Activated naive CD8-positive, alpha-beta T cell treated with anti-CD3 and anti-CD28 coated beads, Interleukin-2, amount 10 ng/mL, durations not matched to agents 7 days and 5 days (primary cell): ENCODE measurements at places on chromosomes 11 and 22. TPM values are rescaled to one million over a fixed set of nuclear protein-coding genes. Genes with fewer than 3 reads are reported as not detected.

DNA sequence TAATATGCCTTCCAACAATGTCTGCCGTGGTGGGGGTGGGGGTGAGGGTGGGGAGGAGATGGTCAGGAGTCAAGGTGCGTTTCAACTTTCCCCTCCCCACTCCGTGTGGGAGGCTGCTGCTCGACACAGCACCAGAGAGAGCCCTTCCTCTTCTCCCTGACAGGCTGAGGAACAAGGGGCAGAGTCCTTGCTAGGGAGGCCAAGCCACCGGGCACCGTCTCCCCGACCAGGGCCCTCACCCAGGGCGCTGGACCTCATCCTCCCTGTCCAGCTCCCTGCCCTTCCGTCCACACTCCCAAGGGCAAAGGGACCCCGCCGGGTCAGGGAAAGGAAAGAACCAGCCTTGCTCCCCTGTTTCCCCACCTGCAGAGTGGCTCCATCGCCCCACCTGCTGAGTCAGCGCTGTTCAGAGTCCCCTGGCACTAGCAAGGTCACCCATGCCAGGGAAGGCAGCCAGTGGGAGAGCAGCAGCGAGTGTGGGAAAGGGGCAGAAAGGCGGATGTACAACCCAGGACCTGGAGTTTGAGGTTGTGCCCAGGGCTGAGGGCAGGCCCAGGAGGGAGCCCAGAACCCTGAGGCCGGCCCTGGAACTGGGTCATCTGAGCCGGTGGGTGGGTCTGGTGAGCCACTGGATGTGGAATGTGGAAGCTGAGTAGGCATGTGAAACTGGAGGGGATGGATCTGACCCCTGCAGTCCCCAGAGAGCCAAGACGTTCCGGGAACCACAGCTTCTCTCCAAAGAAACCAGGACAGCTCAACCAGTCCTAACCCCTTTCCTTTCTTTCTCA is 47.2 kb downstream of the BUD13 start:
- H3K27me3 ChIP-seq: no peaks in the 10 kb centered on the region
- no peaks in the 10 kb centered on the region for H3K4me1 ChIP-seq
- no peak overlapping the region for H3K4me3 ChIP-seq
- H3K36me3 ChIP-seq: no peaks in the 10 kb centered on the region

- no peak for DNase-seq
- no peak overlapping the region for H3K4me3 ChIP-seq
- H3K27me3 ChIP-seq: no peaks in the 10 kb centered on the region
- no peak overlapping the region for H3K27ac ChIP-seq
- H3K4me1 ChIP-seq: no peaks in the 10 kb centered on the region
Observed at GRCh38 chr11:5092821-5093585, 23.6 kb downstream of the OR52E1 start.

GRCh38 chr11:4086575-4087353 is 7.8 kb upstream of the RRM1 start:
- H3K27me3 ChIP-seq: no peaks in the 10 kb centered on the region
- H3K4me1 ChIP-seq: peaks cover 44% of the 10 kb centered on the region
- H3K4me3 ChIP-seq: peak overlapping the region; percentile 10
- peak overlapping the region; percentile 47 for H3K27ac ChIP-seq
- peaks cover 46% of the 10 kb centered on the region for H3K36me3 ChIP-seq

GRCh38 chr22:41403532-41404318 is 22.0 kb downstream of the TEF start:
- DNase-seq: peak; percentile 81
- H3K4me3 ChIP-seq: peak overlapping the region; percentile 49
- H3K36me3 ChIP-seq: no peaks in the 10 kb centered on the region
- H3K4me1 ChIP-seq: peaks cover 5% of the 10 kb centered on the region
- H3K27me3 ChIP-seq: no peaks in the 10 kb centered on the region
- peak overlapping the region; percentile 70 for H3K27ac ChIP-seq

DNA sequence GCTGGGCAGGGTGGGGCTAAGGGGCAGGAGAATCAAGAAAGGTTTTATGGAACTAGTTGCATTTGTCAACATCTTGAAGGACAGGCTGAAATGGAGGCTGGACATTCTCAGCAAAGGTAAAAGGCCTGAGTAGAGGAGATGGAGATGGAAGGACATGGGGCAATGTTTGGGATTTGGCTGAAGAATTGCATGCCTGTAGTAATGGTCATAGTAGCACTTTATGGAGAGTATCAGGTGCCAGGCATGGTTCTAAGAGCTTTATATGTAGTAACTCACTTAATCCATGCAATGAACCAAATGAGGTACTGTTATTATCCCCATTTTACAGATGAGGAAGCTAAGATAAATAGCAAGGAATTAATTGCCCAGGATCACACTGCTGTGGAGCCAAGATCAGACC is 23.9 kb downstream of the BMAL1 start:
- H3K4me1 ChIP-seq: peaks cover 55% of the 10 kb centered on the region
- H3K27ac ChIP-seq: no peak overlapping the region
- H3K36me3 ChIP-seq: peaks cover 29% of the 10 kb centered on the region
- no peak for DNase-seq

DNA sequence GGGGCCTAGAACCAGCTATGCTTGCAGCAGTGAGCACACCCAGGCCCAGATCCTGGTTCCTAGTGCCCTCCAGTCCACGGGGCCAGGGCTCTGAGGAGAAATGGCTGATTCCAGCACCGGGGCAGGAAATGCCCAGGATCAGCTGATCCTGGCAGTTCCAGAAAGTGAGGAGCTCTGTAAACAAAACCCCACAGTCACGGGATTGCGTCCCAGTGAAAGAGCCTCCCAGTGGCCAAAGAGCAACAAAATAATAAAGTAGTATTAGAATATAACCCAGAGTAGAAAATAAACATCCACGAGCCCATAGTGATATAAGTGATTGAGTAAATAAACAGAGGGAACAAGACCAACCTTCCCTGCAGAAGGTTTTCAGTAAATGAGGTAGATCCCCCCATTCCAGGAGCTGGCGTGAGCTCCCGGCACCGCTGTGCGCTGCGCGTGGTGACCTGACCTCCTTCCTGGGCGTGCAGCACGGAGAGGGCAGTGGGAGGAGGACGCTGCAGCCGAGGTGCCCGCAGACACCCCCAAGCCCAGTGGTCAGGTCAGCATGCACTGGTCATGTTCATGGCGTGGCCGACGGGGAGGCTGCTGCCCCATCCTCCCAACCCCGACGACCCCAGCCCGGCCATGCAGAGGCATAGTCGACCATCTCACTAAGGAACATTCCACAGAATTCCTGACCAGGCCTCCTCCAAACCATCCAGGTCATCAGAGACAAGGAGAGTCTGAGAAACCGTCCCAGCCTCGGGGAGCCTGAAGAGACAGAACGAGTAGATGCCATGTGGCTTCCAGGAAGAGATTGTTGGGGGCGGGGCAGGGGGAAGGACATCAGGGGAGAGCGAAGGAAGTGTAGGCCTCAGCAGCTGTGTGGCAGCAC is 19.8 kb downstream of the PTDSS2 start:
- H3K4me1 ChIP-seq: peaks cover 1% of the 10 kb centered on the region
- no peak for DNase-seq
- no peak overlapping the region for H3K4me3 ChIP-seq
- H3K27me3 ChIP-seq: no peaks in the 10 kb centered on the region
- no peak overlapping the region for H3K27ac ChIP-seq
- peaks cover 1% of the 10 kb centered on the region for H3K36me3 ChIP-seq

DNA sequence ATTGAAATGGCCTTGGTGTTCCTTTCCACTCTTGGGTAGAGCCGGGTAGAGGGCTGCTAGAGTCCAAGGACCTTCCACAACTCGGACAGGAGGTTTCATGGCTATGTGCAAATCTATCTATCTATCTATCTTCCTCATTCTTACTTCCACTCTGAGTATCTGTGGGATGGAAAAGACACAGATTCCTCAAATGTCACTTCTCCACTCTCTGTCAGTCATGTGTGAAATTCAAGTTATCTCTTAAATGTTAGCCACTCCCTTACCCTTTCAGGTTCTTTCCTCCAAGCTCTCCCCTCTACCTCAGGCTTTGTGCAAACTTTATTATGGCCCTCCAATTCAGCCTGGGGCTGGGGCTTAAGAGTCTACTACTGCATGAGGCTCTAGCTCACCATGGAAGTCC is 84.3 kb downstream of the GDPD4 start:
- H3K4me1 ChIP-seq: no peaks in the 10 kb centered on the region
- peaks cover 20% of the 10 kb centered on the region for H3K27me3 ChIP-seq
- H3K27ac ChIP-seq: no peak overlapping the region
- H3K36me3 ChIP-seq: no peaks in the 10 kb centered on the region

GRCh38 chr11:22626573-22627239 is 1.1 kb upstream of the FANCF start:
- H3K27ac ChIP-seq: no peak overlapping the region
- no peaks in the 10 kb centered on the region for H3K27me3 ChIP-seq
- peaks cover 13% of the 10 kb centered on the region for H3K36me3 ChIP-seq
- peaks cover 22% of the 10 kb centered on the region for H3K4me1 ChIP-seq

- no peak overlapping the region for H3K27ac ChIP-seq
- no peaks in the 10 kb centered on the region for H3K36me3 ChIP-seq
- H3K27me3 ChIP-seq: no peaks in the 10 kb centered on the region
- no peak overlapping the region for H3K4me3 ChIP-seq
Observed at GRCh38 chr11:43197379-43197778, 114.4 kb upstream of the API5 start.

GRCh38 chr11:68044898-68045351 is 6.1 kb downstream of the TCIRG1 start:
- no peak overlapping the region for H3K27ac ChIP-seq
- H3K4me3 ChIP-seq: no peak overlapping the region
- peaks cover 3% of the 10 kb centered on the region for H3K4me1 ChIP-seq
- no peak for DNase-seq
- peaks cover 2% of the 10 kb centered on the region for H3K36me3 ChIP-seq

- no peaks in the 10 kb centered on the region for H3K4me1 ChIP-seq
- H3K4me3 ChIP-seq: no peak overlapping the region
- no peak overlapping the region for H3K27ac ChIP-seq
- H3K27me3 ChIP-seq: no peaks in the 10 kb centered on the region
- no peak for DNase-seq
- H3K36me3 ChIP-seq: no peaks in the 10 kb centered on the region
Observed at GRCh38 chr11:132134322-132134721, 763.9 kb downstream of the NTM start.

ZP1 gene
- 0.60 TPM for total RNA-seq

LIF gene
- 508 TPM for total RNA-seq

CRYBA4 gene
- not detected for total RNA-seq

POU2F3 gene
- total RNA-seq: not detected

SDHD gene
- 93.8 TPM for total RNA-seq

TMPRSS6 gene
- 2.2 TPM for total RNA-seq

PDE2A gene
- total RNA-seq: 0.83 TPM

MRGPRX3 gene
- not detected for total RNA-seq

ACRV1 gene
- total RNA-seq: not detected
